SK-N-SH (cell line): ENCODE measurements at places on chromosomes 5 and 9. TPM values are rescaled to one million over a fixed set of nuclear protein-coding genes. Genes with fewer than 3 reads are reported as not detected.

MYO10 gene
- 8.1 and 8.7 TPM in 2 replicates for polyA plus RNA-seq

PPP3R2 gene
- polyA plus RNA-seq: not detected in 2 replicates

CA9 gene
- 0.99 and 1.4 TPM in 2 replicates for polyA plus RNA-seq

SLCO4C1 gene
- 0.02 TPM in 1 of 2 replicates, not detected in the other for polyA plus RNA-seq

SGCD gene
- polyA plus RNA-seq: 0.87 and 0.94 TPM in 2 replicates

GABRG2 gene
- polyA plus RNA-seq: not detected in 2 replicates

TMEM252 gene
- not detected in 2 replicates for polyA plus RNA-seq

OR13C4 gene
- not detected in 2 replicates for polyA plus RNA-seq

GLDC gene
- 4.1 TPM in 2 replicates for polyA plus RNA-seq

MARCOL gene
- not detected in 2 replicates for polyA plus RNA-seq

MSMP gene
- 1.2 TPM in 2 replicates for polyA plus RNA-seq

NKD2 gene
- not detected in 2 replicates for polyA plus RNA-seq

IFNB1 gene
- polyA plus RNA-seq: not detected in 2 replicates

RFESD gene
- polyA plus RNA-seq: 1.8 and 3.1 TPM in 2 replicates

CCDC180 gene
- polyA plus RNA-seq: 1.0 and 1.2 TPM in 2 replicates

ARSI gene
- 0.03 and 0.20 TPM in 2 replicates for polyA plus RNA-seq

HMMR gene
- polyA plus RNA-seq: 7.7 and 7.8 TPM in 2 replicates

SH3GL2 gene
- 0.03 and 0.05 TPM in 2 replicates for polyA plus RNA-seq

PCDHB10 gene
- 1.4 and 1.5 TPM in 2 replicates for polyA plus RNA-seq

PRPF4 gene
- polyA plus RNA-seq: 22.5 and 23.2 TPM in 2 replicates
